Fibroblast of skin of scalp (primary cell): ENCODE measurements at places on chromosomes 16 and 17.

GRCh38 chr17:27817731-27818130 is 17.4 kb upstream of the NOS2 start:
- DNase-seq, result no peak

DNA sequence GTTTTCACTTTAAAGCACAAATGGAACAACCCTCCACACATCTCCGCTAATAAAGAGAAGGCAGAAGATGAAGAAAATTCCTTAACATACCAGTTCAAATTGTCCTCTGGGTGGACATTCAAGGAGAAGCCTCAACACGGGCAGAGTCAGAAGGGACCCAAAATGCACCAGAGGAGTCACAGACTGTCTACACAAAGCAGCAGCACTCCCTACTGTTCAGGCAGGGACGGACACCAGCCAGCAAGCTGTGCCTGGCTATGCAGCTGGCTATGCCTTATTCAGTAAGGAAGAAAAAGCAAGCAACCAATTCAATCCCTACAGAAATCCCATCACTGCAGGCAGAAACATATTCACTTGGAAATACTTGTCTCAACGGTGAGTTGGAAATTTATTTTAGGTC is 8.1 kb downstream of the DNAJC7 start:
- no peak for DNase-seq

- DNase-seq, result no peak
Measured at GRCh38 chr16:51093726-51094280, 57.3 kb downstream of the SALL1 start.

- DNase-seq, result peak; percentile 75
Measured at GRCh38 chr17:79027925-79028491, 4.0 kb downstream of the C1QTNF1 start.

GRCh38 chr16:27359051-27359450 is 42.9 kb upstream of the IL21R start:
- no peak for DNase-seq
